ENCODE measurements at places on chromosomes 2 and 18. TPM values are rescaled to one million over a fixed set of nuclear protein-coding genes. Genes with fewer than 3 reads are reported as not detected.
A peak's percentile ranks its signal among the peaks of the same experiment; 100 is the strongest.

DNA sequence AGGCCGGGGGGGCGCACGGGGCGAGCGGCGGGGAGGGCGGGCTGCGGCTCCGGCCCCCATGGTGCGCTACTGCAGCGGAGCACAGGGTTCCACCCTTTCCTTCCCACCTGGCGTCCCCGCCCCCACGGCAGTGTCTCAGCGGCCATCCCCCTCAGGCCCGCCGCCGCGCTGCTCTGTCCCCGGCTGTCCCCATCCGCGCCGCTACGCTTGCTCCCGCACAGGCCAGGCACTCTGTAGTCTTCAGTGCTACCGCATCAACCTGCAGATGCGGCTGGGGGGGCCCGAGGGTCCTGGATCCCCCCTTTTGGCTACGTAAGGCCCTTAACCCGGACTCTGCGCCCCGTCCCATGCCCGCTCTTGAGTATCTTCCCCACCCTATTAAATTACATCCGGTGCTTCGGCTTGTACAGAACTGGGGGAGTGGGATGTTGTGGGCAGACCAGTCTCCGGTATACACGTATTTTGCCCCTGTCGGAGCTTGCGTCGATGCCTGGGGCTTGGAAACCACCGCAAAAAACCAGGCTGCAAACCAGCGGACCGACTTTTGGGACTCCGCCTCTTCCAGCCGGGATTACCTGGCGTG is 598 bp upstream of the WBP1 start:
- DNase-seq, result peak; percentile 76

- no peak for DNase-seq
These were observed 95.1 kb downstream of the MTCL1 start for GRCh38 chr18:8800445-8800844.

- no peak for DNase-seq
These were observed 182.8 kb upstream of the CRIM1 start for GRCh38 chr2:36172824-36173223.

DNA sequence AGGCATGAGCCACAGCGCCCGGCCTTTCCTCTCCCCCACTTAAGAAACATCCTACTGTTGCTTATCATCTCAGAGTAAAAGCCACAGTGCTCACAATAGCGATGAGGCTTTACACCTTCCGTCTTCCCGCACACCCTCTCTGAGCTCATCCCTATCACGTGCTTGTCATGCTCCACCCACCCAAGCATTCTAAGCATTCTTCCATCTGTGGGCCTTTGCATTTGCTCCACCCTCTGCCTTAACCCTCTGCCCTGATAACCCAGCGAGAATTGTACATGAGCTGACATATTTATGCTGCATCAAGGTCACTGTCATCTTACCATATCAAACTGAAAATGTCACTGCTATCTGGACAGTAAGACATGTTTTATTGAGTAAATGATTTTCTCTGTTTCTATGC is 22.6 kb downstream of the FOXI3 start:
- DNase-seq, result no peak

GRCh38 chr2:76895469-76895868 is 626.7 kb downstream of the LRRTM4 start:
- no peak for DNase-seq

The RPIA gene
- total RNA-seq, result 10.3 TPM

The KIF5C gene
- 3.4 TPM for total RNA-seq

The NYAP2 gene
- 1.7 TPM for total RNA-seq

The IL1R2 gene
- total RNA-seq, result 3.3 TPM

DNA sequence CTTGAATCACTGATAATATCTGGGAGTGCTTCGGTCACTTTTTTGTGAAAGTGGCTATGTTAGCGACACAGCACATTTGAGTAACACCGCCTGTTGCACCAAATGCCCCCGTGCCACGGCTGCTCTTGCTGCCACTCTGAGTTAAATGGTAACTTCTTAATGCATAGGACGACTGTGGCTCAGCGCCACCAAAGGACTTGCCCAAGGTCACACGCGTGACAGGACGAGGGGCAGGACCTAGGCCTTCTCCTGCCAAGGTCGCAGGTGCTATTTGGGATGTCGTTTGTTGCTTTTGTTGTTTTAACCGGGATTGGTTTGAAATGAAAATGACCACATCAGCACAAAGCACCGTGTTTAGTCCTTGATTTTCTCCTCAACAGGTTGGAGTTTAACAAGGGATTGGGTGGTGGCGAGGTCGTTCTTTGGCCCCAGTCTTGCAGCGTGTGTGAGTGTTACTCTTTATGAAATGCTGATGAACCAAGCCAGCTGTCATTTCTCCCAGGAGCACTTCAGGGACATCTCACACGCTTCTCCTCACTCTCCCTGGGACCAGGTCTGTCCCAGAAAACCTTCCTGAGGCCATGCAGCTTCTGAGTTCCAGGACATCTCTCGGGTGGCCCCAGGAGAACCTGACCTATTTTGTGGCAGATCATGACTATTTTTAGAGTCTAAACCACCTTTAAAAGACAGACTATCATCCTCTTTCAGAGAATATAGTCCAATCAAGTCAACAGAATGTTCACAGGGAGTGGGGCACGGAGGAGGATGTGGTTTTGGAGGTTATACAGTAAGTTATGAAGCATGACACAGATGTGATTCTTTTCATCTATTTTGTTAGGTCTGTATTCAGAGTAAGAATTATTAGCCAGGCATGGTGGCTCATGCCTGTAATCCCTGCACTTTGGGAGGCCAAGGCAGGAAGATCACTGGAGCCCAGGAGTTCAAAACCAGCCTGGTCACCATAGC is 49.9 kb downstream of the MTCL1 start:
- DNase-seq, result no peak

DNA sequence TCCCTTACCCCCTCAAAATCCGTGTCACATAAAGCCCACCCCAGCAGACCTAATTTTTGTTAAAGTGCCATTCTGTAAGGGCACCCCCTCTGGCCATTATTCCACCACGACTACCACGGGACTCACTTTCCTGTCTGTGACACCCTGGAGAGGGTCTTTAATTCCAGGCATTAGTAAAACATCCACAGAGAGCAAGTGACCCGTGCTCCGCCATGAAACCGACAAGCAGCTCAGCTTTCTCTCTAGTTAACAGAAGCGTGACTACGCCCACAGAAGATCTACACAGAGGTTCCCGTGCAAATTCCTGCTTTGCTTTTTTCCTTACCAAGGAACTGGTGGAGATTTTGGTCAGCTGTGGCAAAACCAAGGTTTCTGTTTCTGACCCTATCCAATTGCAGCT is 4.4 kb downstream of the SIGLEC15 start:
- no peak for DNase-seq

- DNase-seq, result no peak
These were observed 323.5 kb downstream of the AFF3 start for GRCh38 chr2:99818842-99819241.

The ARHGAP15 gene
- 26.2 TPM for total RNA-seq

- DNase-seq, result no peak
These were observed 118.1 kb upstream of the MSH6 start for GRCh38 chr2:47664817-47665216.

DNA sequence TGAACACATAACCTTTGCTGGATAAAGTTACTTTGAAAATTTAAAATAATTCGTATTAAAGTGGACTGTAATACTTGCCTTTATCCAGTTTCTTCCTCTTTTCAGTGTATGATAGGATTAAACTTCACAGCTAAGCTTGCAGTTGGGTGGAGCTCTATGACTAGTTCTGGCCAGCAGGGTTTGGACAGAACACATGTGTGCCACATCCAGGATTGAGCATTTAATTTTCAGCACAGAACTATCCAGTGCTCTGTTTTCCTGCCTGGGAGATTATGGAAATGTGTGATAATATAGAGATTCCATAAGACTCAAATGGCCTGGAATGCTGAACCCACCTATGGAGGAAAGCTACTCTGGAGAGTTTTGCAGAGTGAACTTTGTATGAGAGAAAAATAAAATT is 200.2 kb downstream of the OSR1 start:
- no peak for DNase-seq

The RBBP8 gene
- total RNA-seq, result 13.1 TPM

The ALPI gene
- not detected for total RNA-seq

The GKN2 gene
- total RNA-seq, result not detected

The STPG4 gene
- 0.90 TPM for total RNA-seq

DNA sequence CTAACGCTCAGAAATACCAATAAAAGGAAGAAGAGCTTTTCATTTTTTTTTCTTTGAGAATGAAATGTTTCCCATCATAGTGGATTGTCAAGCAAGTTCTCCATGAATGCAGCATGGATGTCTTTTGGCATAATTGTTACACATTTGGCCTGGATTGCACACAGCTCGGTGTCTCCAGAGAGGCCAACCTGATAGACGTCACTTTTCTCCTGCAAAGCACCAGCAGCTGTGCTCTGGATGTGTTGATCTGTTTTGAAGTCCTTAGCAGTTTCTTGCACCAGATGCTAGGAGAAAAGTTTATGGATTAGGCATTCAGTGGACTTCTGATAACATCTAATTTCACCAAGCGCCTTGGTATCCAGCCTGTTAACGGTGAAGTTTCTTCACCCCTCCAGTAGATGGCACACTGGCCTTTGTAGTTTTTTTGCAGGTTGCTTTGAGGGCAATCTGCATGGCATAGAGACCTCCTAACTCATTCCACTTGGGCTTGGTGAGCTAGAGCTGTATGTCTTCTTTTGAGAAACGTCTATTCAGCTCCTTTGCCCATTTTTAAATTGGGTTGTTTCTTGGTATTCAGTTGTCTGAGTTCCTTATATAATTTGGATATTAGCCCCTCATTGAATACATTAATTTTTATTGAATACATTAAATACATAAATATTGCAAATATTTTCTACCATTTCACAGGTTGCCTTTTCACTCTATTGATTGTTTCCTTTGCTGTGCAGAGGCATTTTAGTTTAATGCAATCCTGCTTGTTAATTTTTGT is 59.7 kb downstream of the PTH2R start:
- no peak for DNase-seq

DNA sequence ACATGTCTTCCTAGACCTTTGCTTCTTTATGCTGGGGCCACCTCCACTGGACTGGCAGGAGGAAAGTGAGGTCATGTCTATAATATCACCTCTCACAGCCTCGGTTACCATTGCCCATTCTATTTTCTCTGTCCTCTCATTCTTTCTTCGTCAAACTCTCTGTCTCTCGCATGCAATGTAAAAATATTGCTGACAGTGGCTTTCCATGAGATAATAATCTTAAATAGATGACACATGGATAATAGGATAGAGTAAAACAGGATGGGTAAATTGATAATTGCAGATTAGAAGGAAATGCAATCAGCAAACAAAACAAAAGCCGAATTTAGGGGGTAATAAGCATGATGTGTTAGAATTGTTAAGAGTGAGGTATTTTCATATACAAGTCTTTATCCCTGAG is 215.7 kb upstream of the PARD3B start:
- DNase-seq, result no peak

DNA sequence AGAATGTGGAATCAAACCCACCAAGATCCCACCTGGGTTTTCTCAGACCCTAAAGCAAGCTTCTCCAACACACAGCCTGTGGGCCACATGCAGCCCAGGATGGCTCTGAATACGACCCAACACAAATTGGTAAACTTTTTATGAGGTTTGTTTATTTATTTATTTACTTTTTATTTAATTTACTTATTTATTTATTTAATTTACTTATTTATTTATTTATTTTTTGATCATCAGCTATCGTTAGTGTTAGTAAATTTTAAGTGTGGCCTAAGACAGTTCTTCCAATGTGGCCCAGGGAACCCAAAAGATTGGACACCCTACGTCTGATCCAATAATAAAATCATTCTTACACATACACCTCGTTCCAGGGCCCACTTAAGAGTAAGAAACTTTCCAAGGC is 1451.1 kb downstream of the LRP1B start:
- DNase-seq, result no peak

The TEX44 gene
- total RNA-seq, result not detected

- DNase-seq, result no peak
These were observed 41.8 kb downstream of the SPP2 start for GRCh38 chr2:234092344-234092743.

DNA sequence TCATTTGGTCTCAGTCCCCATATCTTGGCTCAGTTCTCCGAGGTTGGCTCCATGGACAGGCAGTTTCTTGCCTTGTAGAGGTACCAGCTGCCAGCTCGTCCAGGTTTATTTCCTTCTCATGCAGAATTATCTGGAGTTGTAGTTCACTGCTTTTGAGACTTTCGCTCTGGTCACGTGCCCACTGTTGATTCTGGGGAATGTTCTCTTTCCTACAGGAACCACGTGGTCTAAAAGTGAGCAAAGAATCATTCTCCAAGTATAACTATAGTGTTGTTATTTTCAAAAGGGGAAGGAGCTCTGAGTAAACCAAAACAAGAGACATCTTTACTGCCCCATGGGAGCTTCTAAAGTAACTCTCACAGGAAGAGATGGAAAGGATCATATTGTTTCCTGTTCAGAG is 41.2 kb upstream of the RAB27B start:
- DNase-seq, result no peak

Data from aorta (tissue), 5 donors.